ENCODE measurements at places on chromosomes 5 and 9.
A peak's percentile ranks its signal among the peaks of the same experiment; 100 is the strongest.

DNA sequence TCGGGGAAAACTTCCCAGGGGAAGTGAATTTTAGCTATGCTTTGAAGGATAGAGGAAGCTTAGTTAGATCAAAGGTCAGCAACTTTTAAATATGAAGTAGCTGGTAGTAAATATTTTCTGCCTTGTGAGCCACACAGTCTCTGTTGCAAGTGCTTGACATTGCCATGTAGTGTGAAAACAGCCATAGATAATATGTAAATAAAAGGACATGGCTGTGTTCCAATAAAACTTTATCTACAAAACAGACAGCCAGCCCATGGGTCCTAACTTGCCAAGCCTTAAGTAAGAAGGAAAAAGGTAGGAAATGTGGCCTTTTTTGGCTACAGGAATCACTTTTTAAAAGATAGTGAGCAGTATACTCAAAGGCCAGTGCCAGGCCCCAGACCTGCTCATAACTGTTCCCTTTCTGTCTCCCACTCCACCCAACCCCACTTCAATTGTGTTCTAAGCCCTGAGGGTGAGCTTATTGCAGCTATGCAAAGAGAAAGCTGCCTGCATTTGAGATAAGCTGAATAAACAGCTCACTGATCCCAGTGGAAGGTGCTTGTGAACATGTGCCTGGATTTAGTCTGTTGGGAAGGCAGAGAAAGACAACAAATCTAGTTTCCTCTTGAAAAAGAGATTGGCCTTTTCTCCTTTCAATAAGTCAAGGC lies 113.0 kb upstream of the TRIM32 start:
- DNase-seq, result peak; percentile 78

GRCh38 chr9:123373946-123374345 lies 17.9 kb downstream of the CRB2 start:
- no peak for DNase-seq

DNA sequence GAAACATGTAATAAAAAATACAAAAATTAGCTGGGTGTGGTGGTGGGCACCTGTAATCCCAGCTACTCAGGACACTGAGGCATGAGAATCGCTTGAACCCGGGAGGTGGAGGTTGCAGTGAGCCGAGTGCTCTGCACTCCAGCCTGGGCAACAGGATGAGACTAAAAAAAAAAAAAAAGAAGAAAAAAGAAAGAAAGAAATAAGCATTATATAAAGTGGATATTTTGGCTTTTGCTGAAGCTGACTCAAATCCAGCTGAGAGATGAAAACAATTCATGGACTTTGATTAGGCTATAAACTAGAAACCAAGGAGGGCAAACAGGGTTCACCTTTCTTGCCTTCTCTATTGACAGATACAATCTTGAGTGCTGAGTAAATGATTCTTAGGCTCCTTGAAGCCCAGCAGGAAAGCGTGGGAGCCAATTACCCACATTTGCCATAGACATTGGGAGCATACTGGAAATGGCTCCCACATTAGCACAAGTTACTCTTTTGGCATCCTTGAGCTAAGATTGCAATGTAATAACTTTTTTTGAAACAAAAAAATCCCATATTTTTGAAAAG lies 2.4 kb upstream of the BTF3 start:
- DNase-seq, result no peak

- DNase-seq, result no peak
These were observed 25.2 kb upstream of the ADAMTS6 start for GRCh38 chr5:65506961-65507360.

GRCh38 chr9:127179633-127180441 lies 57.4 kb upstream of the ANGPTL2 start:
- no peak for DNase-seq

DNA sequence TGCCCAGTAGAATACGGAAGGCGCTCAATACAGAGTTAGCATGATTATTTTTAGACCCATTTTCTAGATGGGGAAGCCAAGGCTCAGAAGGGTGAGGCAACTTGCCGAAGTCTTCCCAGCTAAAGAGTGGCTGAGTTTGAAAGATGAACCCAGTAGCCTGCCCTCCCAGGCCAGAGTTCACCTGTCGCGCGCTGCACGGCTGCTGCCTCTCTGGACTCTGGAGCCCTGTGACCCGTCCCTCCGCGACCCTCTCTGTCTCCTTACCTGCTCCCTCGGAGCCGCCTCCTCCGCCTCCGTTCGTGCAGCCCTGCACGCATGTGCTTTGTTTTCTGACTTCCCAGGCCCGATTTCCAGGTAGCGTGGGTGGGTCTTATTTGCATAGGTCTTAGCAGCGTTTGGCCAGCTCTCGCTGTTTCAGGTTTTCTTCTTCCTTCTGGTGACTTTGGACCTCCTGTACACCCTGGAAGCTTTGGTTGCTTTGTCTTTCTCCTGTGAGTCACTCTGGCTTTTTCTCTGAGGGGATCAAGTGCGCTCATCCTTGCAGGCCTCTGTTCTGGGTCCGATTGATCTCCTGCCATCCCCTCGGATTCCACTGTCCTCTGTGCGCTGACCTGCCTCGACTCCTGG lies at the start of gene RNF183:
Gene RNF183 (minus strand): TSS at position 585 of the 627 bp plus-strand sequence. CDS start 5,192 bp downstream, outside the sequence.
- DNase-seq, result no peak

GRCh38 chr5:151406322-151406947 lies 41.0 kb upstream of the SLC36A1 start:
- DNase-seq, result no peak

- DNase-seq, result no peak
These were observed 45.2 kb upstream of the HMCN2 start for GRCh38 chr9:130220352-130220751.

DNA sequence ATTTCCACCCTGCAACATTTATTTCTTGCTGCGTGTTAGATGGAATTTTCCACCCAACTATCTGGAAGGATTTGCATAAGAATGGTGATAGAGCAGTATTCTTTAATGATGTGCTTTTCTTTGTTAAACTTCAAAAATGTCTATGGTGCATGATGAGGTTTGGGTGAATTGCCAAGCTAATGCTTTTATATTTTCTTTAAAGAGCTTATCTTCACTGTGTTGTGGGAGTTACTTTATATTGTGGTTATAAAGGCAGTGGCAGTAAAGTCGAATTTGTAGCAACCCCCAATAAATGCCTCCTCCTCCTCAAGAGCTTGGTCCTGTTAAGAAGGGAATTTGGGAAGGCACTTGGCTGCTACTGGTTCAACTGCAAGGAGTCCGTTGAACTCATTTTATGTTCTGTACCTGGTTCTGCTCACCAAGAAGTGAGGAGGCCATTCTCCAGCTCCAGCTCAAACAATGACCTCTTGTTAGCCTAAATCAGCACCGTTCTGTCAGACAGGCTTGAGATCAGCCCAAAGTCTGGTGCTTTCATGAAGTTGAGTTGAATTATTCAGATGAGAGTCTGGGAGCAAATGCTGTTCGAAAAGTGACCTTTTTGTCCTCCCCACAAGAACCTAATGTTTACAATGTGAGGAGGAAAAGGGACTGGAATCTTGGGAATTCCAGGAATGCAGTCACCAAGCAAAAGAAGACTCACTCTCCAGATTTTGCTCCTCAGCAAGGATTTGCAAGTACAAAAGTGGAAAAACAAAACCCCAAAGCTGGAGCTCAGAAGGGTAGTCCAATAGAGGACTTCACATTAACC lies 217.0 kb downstream of the TMEM38B start:
- DNase-seq, result no peak

DNA sequence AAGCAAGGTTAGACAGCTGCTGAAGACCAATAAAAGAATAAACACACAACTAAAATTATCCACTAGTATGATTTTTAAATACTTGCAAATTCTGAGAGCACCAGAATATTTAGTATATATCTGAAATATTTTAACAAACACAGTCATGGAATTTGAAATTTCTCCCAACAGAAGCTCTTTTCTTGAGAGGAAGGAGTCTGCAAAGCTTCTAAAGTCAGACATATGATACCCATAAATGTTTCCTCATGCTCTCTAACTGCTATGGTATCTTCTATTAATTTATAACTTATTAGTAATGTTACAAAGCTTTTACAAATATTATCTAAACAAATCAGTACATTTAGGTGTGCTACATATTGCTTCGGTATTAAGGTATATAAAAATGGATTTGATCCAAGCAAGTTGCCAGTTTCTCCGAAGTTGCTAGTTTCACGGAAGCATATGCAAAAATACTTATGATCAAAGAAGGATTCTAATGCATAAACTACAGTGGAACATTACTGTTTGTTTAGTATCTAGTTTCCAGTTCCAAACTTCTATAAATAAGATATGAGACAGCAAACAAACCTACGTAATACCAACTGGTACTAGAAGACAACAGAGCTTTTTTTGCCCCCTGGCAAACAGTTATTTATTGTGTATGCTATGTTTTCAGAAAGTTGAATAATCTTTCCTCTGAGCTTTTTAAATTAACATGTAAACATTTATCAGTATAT lies 22.0 kb downstream of the FNIP1 start:
- DNase-seq, result no peak

- no peak for DNase-seq
These were observed 19.7 kb upstream of the GAS1 start for GRCh38 chr9:86966852-86967511.

DNA sequence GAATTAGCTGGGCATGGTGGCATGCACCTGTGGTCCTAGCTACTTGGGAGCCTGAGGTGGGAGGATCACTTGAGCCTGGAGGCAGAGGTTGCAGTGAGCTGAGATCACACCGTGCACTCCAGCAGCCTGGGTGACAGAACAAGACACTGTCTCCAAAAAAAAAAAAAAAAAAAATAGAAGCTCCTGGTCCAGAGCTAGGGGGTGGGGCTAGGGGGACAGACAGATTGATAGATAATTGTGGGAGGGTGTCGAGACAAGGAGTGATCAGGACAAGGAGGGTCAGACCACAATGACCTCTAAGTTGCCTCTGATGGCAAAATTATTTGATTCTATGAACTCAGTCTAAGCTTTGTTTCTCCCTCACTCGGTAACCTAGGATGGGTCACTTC lies 6.6 kb upstream of the PHF19 start:
- DNase-seq, result no peak

Measured in DMS153 (cell line).